ENCODE measurements at places on chromosomes 5 and 9. TPM values are rescaled to one million over a fixed set of nuclear protein-coding genes. Genes with fewer than 3 reads are reported as not detected.

The ZNF169 gene
- 6.6 TPM for total RNA-seq

The FBXL7 gene
- total RNA-seq: 37.2 TPM

The DMGDH gene
- 4.3 TPM for total RNA-seq

The AK8 gene
- 1.5 TPM for total RNA-seq

The KIF4B gene
- total RNA-seq: not detected

The GALNT12 gene
- total RNA-seq: 1.2 TPM

The QRFP gene
- not detected for total RNA-seq

The GPR150 gene
- total RNA-seq: not detected

The CAMK4 gene
- 0.36 TPM for total RNA-seq

The SLC34A3 gene
- 0.15 TPM for total RNA-seq

The ARL14EPL gene
- total RNA-seq: not detected

The OCLN gene
- 2.0 TPM for total RNA-seq

The CD274 gene
- 1.5 TPM for total RNA-seq

The GARIN3 gene
- not detected for total RNA-seq

The TBCA gene
- 245 TPM for total RNA-seq

The MPDZ gene
- total RNA-seq: 62.0 TPM

The SLC23A1 gene
- 14.5 TPM for total RNA-seq

The TNFSF8 gene
- total RNA-seq: 0.48 TPM

The GNA14 gene
- 5.9 TPM for total RNA-seq

The MRPL22 gene
- 37.4 TPM for total RNA-seq

The TTF1 gene
- 10.1 TPM for total RNA-seq

The LVRN gene
- total RNA-seq: 2.5 TPM

The CHSY3 gene
- total RNA-seq: 0.13 TPM

The S100Z gene
- not detected for total RNA-seq

The DMRT3 gene
- not detected for total RNA-seq

The TMEM38B gene
- 21.3 TPM for total RNA-seq

The PFN3 gene
- total RNA-seq: not detected

The MEIKIN gene
- total RNA-seq: not detected

The FAM153A gene
- total RNA-seq: 5.7 TPM

The SIT1 gene
- total RNA-seq: 0.72 TPM

The PHF24 gene
- total RNA-seq: 0.20 TPM

The CRHBP gene
- total RNA-seq: 2.8 TPM

The FSTL4 gene
- total RNA-seq: not detected

The CCNO gene
- total RNA-seq: 2.7 TPM

The AQP7 gene
- 3.8 TPM for total RNA-seq

The IFNA13 gene
- total RNA-seq: not detected

The GPR151 gene
- not detected for total RNA-seq

The SLCO6A1 gene
- total RNA-seq: not detected

The NUTM2G gene
- total RNA-seq: not detected

The PROB1 gene
- 2.0 TPM for total RNA-seq

The CENPK gene
- total RNA-seq: 1.0 TPM

The BHMT2 gene
- total RNA-seq: 3.7 TPM

The PLEKHG4B gene
- 1.1 TPM for total RNA-seq

The KCTD16 gene
- total RNA-seq: not detected

The GPR21 gene
- total RNA-seq: 2.4 TPM

The FCN1 gene
- 5.0 TPM for total RNA-seq

The CEL gene
- 2.8 TPM for total RNA-seq

The MGAT4B gene
- total RNA-seq: 82.4 TPM

The OR1Q1 gene
- total RNA-seq: not detected

The VCP gene
- total RNA-seq: 178 TPM

The PCDHB7 gene
- total RNA-seq: 5.1 TPM

The PAPPA gene
- total RNA-seq: 4.6 TPM

The FUBP3 gene
- 41.2 TPM for total RNA-seq

The AFAP1L1 gene
- total RNA-seq: 4.0 TPM

The CDH9 gene
- total RNA-seq: not detected

The TAF1L gene
- not detected for total RNA-seq

The CSNK1A1 gene
- total RNA-seq: 158 TPM
